ENCODE measurements at places on chromosomes 1 and 21.

- DNase-seq = no peak
Measured at GRCh38 chr1:221440658-221441057, 301.2 kb downstream of the DUSP10 start.

GRCh38 chr1:19654386-19654785 is 10.3 kb downstream of the NBL1 start:
- no peak for DNase-seq

- DNase-seq = no peak
Measured at GRCh38 chr1:105865546-105865945, 1190.9 kb upstream of the PRMT6 start.

- DNase-seq = no peak
Measured at GRCh38 chr1:78715181-78715661, 65.6 kb downstream of the IFI44 start.

GRCh38 chr1:212721388-212722247 is 22.0 kb upstream of the BATF3 start:
- no peak for DNase-seq

GRCh38 chr1:167161242-167161641 is 59.4 kb upstream of the POU2F1 start:
- no peak for DNase-seq

DNA sequence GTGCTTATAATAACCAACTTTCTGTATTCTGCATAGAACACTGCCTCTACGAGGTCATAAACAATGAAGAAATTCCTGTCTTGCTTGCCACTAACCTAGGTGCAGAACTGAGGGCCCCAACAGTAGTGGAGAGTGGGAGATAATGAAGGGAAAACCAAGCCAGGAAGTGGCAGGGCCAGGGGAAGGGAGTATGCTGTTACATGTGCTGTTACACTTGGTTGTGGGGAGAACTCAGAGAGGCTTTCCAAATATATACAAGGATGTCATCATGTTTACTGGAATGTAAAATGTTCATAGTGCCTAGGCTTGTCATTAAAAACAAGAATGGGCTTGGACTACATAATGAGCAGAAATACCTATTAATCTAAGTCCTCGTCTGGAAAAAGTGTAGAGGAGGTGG is 31.1 kb downstream of the NHLH2 start:
- no peak for DNase-seq

GRCh38 chr1:41733021-41733420 is 185.7 kb downstream of the HIVEP3 start:
- DNase-seq = no peak

DNA sequence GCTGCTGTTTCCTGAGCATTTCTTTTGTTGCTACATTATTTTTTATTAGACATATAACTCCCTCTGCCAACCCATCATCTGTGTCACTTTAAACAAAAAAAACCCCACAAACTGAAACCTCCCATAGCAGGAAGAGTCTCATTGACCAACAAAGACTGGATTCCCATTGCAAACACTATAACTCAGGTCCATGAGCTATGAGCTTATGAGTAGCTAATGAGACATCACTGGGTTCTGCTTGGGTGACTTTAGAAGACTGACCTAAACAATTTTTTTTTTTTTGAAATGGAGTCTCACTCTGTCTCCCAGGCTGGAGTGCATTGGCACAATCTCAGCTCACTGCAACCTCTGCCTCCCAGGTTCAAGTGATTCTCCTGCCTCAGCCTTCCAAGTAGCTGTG is 212.8 kb downstream of the LTN1 start:
- DNase-seq = no peak

GRCh38 chr1:154342836-154343472 is 17.6 kb downstream of the ATP8B2 start:
- no peak for DNase-seq

DNA sequence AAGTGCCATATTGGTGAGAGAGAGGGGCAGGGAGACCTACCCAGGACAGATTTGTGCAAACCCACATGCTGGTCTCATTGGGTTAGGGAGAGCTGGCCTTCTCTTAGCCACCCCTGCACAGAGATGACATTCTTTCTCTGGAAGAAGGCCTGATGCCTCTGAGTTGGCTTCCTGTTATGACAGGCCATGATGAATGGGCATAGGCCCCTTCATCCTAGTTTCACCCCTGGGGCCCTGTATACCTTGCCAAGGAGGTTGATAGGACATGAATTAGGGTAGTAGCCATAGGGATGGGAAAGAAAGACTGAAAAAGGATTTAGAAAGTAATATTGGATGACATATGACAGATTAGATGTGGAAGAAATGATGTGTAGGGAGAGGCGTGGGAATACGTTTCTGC is 46.6 kb downstream of the TENT5C start:
- DNase-seq = no peak

DNA sequence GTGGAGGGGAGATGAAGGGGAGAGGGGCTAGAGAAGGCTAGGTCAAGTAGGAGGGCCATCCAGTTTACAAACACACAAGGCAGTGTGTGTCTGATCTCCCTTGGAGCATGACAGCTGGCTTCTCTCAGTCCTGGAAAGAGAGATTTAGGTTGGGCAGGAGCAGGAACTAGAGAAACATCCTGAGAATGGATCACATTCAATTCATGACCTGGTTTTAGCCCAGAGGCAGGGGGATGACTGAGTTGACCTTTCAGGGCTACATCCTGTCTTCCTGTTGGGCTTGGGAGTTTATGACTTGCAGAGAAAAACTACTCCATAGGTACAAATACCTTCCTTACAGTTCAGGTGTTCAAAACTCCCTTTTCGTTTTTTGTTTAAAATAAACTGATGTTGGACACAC is 97.0 kb downstream of the IGSF21 start:
- no peak for DNase-seq

DNA sequence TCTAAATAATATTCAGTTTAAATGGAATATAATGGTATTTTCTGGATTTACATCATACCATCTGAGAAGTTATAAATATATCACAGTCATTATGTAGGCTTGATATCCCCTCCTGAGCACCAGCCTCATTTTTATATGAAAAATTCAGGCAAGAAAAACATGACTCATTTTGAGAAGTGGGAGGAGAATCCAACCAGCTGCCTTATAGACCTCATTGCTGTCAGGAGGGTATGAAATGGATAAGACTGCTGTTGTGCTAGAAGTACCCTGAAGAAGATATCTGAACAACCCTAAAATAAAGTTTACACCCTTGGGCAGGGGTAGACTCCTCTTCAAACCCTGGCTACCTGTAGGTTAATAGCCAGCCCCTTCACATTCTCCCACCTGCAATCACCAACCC is 8.8 kb downstream of the GIPC2 start:
- DNase-seq = no peak

- no peak for DNase-seq
Measured at GRCh38 chr1:183242556-183242955, 56.5 kb downstream of the LAMC2 start.

DNA sequence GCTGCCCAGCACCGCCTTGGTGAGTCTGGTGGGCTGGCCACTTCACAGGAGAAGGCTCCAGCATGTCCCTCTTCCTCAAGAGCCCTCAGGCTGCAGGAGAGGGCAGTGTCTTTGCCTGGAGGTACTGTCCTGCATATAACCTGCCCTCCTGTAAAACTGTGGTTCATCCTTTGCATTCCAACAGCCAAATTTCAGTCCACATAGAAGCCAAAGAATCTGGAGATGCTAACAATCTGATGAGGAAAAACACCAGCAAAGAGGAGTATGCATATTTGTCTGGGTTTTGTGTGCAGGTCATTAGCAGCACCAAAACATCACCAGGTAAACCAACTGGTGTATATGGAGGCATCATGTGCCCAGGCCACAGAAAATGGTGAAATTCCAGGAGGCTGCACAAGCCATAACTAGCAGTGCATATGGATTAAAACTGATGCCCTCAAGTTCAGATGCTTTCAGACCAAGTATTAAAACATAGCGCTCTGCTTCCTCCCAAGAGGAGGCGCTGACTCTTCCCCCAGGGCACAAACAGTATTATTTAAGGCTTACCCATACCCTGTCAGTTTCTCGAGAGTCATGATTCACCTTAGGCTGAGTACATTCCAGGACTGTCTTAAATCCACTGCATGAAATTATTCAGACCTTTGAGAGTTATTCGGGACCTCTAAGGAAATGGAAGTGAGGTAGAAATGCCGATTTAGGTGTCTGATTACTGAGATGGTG is 150.5 kb upstream of the COA6 start:
- no peak for DNase-seq

- no peak for DNase-seq
Measured at GRCh38 chr1:178341261-178341956, 155.4 kb downstream of the CLEC20A start.

DNA sequence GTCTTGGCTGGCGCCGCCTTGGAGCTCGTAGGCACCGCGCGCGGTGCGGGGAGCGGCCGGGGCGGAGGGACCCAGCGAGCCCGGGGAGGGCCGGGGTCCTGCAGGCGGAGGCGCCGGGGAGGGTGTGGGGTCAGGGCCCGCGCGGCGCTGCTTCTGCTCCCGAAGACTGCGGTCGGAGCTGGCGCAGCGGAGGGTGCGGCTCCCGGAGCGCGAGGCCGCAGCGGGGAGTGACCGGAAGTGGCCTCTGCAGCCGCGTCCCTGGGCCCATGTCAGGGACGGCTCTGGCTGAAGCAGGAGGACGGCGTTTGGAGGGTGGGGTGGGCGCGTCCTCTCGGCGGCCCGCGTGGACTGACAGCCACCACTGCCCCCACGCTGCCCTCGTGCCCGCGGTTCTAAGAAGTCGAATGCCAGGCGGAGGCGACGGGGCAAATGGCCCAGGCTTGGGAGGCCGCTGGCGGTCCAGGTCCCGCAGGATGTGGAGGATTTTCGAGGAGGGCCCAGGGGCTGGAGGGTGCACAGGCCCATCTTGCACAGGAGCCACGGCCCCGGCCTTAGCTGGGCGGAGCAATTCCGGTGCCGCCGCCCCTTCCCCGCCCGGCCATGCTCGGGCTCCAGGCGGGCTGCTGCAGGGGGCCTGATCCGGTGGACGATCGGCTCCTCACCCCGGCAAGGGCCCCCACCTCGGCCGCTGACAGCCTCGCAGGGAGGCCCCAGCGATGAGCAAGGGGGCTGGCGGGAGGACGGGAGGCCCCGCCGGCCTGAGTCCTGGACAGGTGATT is 7.7 kb upstream of the ZNF669 start:
- no peak for DNase-seq

GRCh38 chr1:16158993-16159831 is 3.3 kb upstream of the EPHA2 start:
- DNase-seq = no peak

- DNase-seq = no peak
Measured at GRCh38 chr1:50502147-50502546, 78.9 kb upstream of the DMRTA2 start.

DNA sequence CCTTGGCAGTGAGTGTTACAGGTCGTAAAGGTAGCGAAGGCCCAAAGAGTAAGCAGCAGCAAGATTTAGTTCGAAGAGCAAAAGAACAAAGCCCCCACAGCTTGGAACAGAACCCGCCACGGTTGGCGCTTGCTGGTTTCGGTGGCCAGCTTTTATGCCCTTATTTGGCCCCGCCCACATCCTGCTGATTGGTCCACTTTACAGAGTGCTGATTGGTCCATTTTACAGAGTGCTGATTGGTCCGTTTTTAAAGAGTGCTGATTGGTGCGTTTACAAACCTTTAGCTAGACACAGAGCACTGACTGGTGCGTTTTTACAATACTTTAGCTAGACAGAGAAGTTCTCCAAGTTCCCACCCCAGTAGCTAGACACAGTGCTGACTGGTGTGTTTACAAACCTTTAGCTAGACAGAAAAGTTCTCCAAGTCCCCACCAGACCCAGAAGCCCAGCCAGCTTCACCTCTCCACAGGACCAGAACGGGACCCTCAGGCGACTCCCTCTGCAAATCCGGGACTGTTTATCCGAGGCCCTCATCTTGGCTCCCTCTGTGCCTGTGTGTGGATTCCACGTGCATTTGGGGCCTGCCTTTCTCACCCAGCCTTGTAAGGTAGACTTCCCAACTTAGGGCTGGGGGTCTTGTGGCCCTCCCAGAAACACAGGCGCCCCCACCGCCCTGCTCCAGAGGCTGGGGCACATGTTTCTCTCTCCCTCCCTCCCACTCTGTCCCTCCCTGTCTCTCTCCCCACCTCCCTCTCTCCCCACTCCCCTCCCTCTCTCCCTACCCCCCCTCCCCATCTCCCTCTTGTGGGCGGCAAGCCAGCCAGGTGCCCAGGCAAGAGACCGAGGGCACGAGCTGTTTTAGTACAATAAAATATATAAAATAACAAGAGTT is 12.6 kb downstream of the FTCD start:
- DNase-seq = no peak

Measured in NCI-H1417 treated with DMSO at 0.1 percent for 48 hours (cell line).